ENCODE measurements at places on chromosomes 2 and 18. TPM values are rescaled to one million over a fixed set of nuclear protein-coding genes. Genes with fewer than 3 reads are reported as not detected.

- no peak for DNase-seq
Measured at GRCh38 chr2:161486111-161486510, 70.0 kb downstream of the TBR1 start.

DNA sequence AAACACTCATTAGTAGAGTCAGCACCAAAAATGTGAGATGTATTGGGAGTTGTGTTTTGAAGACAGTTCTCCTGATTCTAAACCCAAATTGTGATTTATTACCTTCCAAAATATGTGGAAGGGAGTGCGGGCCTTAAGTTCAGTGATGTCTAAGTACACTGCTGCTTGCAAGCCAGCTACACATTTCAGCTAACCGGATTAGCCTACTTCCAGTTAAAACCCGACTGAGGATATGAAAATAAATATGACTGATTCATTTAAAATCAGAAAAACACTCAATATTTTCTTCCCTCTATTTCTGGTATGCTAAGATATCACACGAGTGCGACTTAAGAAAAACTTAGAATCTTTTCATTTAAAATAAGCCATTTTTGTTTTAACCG lies 907 bp downstream of the FHL2 start:
- no peak for DNase-seq

DNA sequence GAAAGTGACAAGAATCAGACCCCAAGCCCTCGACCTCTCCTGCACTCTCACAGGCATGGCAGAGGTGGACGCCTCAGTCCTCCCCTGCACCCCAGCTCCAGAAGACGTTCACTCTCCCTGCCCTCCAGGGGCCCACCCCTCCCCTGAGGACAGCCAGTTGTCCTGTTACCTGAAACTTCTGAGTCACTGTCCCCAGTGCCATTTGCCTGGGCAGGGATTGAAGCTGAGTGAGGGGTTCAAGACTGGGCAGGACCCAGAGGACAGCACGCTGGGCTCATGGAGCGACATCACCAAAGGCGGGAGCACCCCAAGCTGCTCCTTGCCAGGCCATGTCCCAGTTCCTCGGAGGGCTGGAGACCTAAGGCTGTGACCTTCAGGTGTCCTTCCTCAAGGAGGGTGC lies 34.2 kb upstream of the COL6A3 start:
- no peak for DNase-seq

GRCh38 chr2:62224976-62225375 lies 29.1 kb downstream of the B3GNT2 start:
- no peak for DNase-seq

GRCh38 chr2:241870081-241870541 lies 582 bp downstream of the RTP5 start:
- DNase-seq, result peak; percentile 9

- DNase-seq, result no peak
Measured at GRCh38 chr2:241121008-241121407, 18.9 kb upstream of the MTERF4 start.

DNA sequence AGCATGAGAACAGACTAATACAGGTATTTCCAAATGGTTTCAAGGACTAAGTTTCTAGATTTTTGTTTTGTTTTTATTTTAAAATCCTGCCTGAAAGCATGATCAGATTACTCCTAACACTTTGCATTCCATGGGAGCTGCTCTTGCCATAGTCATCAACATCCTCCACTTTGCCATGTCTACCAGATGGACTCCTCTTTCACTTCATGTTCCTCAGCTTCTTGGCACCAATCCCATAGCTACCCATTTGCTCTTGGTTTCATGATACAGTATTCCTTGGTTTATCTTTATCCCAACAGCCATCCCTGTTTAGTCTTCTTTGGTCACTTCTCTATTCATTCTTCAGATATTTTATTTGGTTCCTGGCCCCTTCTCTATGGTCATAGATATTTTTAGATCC lies 154.2 kb upstream of the CCDC195 start:
- no peak for DNase-seq

GRCh38 chr18:63236921-63237846 lies 82.4 kb downstream of the BCL2 start:
- peak; percentile 40 for DNase-seq

- no peak for DNase-seq
Measured at GRCh38 chr2:72096181-72096580, 51.5 kb downstream of the CYP26B1 start.

Gene MPP4
- 0.06 TPM for polyA plus RNA-seq

Gene NEB
- 1,565 TPM for polyA plus RNA-seq

Gene RBFA
- 25.0 TPM for polyA plus RNA-seq

All from psoas muscle (tissue), 8 donors.